ENCODE measurements at places on chromosomes 13 and 19. TPM values are rescaled to one million over a fixed set of nuclear protein-coding genes. Genes with fewer than 3 reads are reported as not detected.

ERICH6B gene
- not detected for total RNA-seq

DNA sequence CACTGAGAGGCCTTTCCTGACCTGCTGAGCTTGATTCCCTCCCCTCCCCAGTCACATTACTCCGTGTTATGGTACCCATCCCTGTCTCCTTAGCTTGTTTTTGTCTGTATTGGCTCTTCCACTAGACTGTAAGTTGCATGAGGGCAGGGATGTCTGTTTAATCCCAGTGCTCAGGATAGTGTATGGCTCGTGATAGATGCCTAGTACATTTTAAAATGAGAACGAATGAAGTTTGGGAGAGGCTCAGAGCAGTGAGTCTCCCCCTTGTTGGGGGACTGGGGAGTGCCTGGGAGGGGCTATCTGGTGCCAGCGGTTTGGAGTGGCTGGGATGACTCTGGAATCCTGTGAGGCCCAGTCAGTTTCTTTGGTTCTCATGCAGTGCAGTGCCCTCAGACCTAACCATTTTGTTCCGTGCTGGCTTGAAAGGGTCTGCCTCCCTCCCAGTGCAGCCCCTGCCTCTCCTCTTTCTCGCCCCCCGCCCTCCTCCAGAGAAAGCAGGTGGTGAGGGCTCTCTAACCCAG, 35.5 kb downstream of the ACTN4 start:
- H3K27ac ChIP-seq, result peak overlapping the region; percentile 97
- H3K4me1 ChIP-seq, result peaks cover 59% of the 10 kb centered on the region
- no peaks in the 10 kb centered on the region for H3K27me3 ChIP-seq
- no peak overlapping the region for H3K4me3 ChIP-seq
- no peaks in the 10 kb centered on the region for H3K36me3 ChIP-seq

DNA sequence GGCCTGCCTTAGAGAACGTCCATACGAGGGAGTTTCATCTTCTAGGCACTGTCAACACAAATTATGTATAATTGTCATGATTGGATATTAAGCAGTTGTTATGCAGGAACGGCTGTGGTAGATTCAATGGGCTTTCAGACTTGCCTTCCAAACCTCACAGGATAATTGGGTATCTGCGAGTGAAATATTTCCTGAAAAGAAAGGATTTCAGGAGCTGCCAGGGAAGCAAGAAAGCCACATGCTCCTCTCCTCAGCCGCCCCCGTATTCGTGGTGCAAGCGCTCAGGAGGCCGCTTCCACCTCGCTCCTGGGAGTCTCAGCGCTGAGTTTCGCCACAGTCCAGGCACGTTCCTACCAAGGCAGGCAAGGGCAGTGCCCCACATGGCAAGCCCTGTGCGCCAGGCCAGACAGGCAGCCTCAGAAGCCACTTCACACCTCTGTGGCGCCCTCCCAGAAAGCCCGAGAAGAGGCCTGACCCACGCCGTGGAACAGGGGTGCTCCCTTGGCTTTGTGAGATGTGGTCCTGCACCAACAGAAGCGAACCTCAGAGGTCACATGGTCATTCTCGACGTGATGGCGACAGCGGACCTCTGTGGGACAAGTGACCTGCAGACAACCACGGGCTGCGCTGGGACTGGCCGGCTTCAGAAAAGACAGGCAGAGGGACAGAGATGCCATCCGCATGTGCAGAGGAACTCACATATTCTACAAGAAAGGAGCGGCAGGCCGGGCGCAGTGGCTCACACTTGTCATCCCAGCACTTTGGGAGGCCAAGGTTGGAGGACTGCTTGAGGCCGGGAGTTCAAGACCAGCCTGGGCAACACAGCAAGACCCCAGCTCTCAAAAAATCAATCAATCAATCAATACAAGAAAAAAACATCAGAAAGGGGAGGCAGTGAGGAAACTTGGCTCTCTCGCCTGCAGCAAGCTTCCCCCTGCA, 41.4 kb downstream of the CEBPG start:
- H3K27ac ChIP-seq, result no peak overlapping the region
- H3K4me1 ChIP-seq, result no peaks in the 10 kb centered on the region
- H3K36me3 ChIP-seq, result no peaks in the 10 kb centered on the region

PRSS57 gene
- 0.51 TPM for total RNA-seq

ZNF582 gene
- 6.0 TPM for total RNA-seq

DNA sequence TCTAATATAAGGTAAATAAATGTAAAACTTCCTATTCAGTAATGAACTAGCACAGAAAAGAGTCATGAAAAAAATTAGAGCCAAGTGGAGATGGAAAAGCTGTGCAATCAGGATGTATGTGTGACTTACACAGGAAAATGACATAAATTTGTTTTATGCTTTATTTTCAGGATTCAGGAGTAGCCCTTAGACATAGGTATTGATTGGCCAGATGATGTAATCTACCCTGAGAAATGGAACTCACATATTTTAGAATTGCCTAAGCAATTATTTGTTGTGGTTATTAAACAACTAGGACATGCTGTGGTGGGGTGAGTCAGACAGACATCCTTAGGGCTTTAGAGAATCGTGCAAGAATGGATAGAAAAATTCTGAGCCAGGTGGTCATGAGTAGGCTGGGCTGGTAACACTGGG, 110.6 kb downstream of the PCDH9 start:
- no peak overlapping the region for H3K4me3 ChIP-seq
- no peaks in the 10 kb centered on the region for H3K4me1 ChIP-seq
- H3K27ac ChIP-seq, result no peak overlapping the region
- H3K36me3 ChIP-seq, result no peaks in the 10 kb centered on the region
- no peak for DNase-seq

DNA sequence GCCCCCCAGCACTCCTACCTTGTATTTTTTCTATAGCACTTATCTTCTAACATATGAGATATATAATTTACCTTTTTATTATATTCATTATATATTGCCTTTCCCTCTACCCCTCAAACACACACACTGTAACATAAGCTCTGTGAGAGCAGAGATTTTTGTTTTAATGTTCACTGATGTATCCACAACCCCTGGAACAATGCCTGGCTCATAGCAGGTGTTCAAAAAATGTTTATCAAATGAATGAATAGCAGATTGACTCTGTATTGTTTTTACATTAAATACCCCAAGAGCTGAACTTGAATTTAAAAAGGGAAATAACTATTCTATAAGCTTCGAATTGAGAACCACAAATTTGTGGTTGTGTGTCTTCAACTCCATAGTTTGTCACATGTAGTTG, 11.0 kb downstream of the POLR1D start:
- H3K4me1 ChIP-seq, result peaks cover 41% of the 10 kb centered on the region
- no peaks in the 10 kb centered on the region for H3K36me3 ChIP-seq
- no peak overlapping the region for H3K4me3 ChIP-seq
- DNase-seq, result no peak
- H3K27ac ChIP-seq, result no peak overlapping the region

DNA sequence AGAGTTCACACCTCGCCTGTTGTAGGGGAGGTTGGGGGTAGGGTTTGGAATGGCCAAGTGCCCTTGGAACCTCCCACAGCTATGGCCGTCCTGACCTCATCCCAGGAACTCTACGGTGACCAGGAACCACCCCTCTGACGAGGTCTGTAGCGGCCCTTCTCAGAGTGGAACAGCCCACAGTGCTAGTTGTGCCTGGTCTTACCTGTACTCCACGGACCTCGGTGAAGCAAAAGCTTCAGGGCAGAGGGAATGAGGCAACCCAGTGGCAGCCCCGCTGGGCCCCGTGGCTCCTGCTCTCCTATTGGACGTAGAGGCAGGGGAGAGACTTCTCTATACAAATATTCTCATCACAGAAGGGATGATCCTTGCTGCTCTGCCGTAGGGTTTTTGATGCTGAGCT, 7.1 kb downstream of the TSSK6 start:
- H3K4me3 ChIP-seq, result no peak overlapping the region
- no peak for DNase-seq
- no peaks in the 10 kb centered on the region for H3K4me1 ChIP-seq
- H3K36me3 ChIP-seq, result no peaks in the 10 kb centered on the region

DNA sequence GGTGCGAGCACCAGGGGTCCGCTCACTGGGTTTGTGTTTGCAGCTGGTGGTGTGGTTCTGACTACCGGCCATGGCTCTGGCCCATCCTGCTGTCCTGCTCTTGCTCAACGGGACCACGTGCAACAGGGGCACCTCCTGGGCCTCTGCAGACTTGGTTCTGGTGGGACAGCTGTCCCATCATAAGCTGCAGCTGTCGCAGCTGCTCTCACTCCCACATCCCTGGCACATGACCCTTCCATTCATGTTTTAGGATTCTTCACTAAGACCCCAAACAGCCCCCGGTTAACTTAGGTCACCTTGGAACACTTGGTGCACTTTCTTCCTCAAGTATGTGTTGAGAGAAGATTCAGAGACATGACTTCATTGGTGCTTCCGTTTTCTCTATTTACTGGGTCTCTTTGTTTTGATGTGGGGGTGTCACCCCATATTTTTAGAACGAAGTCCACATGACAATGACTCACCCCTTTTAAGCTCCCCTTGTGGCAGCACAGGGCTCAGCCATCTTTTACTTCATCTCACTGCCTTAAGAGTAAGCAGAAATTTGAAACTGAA, 68.4 kb upstream of the ARHGEF7 start:
- no peak overlapping the region for H3K4me3 ChIP-seq
- H3K4me1 ChIP-seq, result no peaks in the 10 kb centered on the region
- H3K36me3 ChIP-seq, result no peaks in the 10 kb centered on the region
- DNase-seq, result no peak

RNF113B gene
- total RNA-seq, result not detected

DNA sequence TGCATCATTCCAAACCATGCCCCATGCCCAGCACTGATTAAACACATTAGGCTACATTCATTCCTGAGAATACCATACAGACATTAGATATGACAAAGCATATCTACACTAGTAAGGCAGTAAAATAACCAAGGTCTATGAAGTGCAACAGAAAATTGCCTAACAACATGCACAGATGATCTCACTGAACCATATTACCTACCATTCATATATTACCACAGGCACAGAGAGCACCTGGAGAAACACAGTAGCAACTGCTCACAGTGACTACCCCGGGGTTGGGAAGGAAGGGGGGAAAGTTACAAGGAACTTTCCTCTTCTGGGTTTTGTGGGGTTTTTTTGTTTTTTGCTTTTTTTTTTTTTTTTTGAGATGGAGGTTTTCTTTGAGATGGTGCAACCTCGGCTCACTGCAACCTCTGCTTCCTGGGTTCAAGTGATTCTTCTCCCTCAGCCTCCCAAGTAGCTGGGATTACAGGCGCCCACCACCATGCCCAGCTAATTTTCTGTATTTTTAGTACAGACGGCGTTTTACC, 669.6 kb downstream of the UQCRFS1 start:
- H3K27me3 ChIP-seq, result no peaks in the 10 kb centered on the region
- DNase-seq, result no peak
- no peak overlapping the region for H3K4me3 ChIP-seq
- H3K36me3 ChIP-seq, result no peaks in the 10 kb centered on the region
- no peaks in the 10 kb centered on the region for H3K4me1 ChIP-seq

- no peaks in the 10 kb centered on the region for H3K36me3 ChIP-seq
- no peaks in the 10 kb centered on the region for H3K27me3 ChIP-seq
- no peak overlapping the region for H3K4me3 ChIP-seq
- peak overlapping the region; percentile 57 for H3K27ac ChIP-seq
These were observed 26.8 kb downstream of the STARD13 start for GRCh38 chr13:33258808-33259193.

GRCh38 chr13:35769812-35770211, 293.3 kb upstream of the MAB21L1 start:
- no peak overlapping the region for H3K4me3 ChIP-seq
- no peaks in the 10 kb centered on the region for H3K27me3 ChIP-seq
- no peak overlapping the region for H3K27ac ChIP-seq
- no peaks in the 10 kb centered on the region for H3K36me3 ChIP-seq
- DNase-seq, result no peak

VSTM2B gene
- total RNA-seq, result not detected

TEKTIP1 gene
- 3.6 TPM for total RNA-seq

NPAS1 gene
- 0.28 TPM for total RNA-seq

DNA sequence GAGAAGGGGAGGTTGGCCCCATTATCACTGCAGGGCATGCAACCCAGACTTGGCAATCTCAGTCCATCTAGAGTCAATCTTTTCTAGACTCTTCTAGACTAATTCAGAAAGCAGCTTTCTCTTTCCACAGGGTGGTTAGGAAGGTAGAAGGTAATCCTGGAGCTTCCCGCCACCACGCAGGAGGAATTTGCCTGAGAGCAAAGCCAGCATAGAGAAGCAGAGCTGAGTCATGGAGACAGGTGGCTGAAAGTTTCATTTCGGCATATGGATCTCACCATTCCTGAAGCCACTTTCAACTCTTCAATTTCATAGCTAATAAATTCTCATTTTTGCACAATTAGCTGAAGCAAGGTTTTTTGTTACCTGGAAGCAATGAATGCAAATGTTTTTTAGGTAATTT, 29.0 kb upstream of the FFAR2 start:
- H3K4me1 ChIP-seq, result no peaks in the 10 kb centered on the region
- no peak overlapping the region for H3K4me3 ChIP-seq
- H3K27ac ChIP-seq, result no peak overlapping the region
- H3K27me3 ChIP-seq, result peaks cover 12% of the 10 kb centered on the region
- DNase-seq, result no peak

DNA sequence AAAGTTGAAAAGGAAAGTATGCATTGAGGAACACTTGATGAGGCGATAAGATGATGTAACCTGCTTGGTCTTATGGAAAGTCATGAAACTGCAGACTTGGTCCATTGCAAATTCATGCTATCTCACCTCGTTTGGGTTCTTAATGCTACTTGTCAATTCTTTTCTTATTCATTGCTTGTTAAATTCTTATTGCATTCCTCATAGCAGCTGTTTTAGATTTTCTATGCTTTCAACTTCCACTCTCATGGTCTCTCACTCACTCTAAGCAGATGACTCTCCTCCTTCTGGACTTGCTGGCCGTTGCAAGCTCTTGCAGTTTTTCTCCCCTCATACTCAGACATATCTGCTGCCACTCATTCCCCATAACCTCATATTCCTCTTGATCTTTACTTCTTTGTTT, 67.8 kb upstream of the CSNK1A1L start:
- no peaks in the 10 kb centered on the region for H3K4me1 ChIP-seq
- H3K4me3 ChIP-seq, result no peak overlapping the region
- DNase-seq, result no peak
- no peaks in the 10 kb centered on the region for H3K27me3 ChIP-seq

DNA sequence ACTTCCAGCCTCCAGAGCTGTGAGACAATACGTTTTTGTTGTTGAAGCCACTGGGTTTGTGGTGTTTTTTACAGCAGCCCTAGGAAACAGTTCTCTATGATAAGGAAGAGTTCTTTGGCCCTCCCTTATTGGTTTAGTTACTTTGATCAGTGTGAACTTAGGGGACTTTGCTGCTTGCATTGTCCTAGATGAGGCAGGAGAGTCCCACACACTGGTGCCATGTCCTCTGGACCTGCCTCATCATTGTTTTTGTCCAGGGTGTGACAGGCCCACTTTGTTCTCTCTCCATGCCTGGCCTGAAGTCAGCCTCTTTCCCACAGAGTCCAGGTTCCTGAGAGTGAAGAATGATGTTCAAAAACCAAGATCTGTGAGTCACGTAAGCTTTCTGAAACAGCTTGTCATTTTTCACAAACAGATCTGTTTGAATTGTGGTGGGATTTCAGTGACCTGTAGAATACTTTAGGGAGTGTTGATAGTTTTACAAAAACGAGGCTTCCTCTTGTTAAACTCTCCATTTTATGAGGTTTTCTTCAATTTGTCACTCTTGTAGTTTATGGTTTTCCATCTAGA, 63.8 kb downstream of the ING1 start:
- H3K36me3 ChIP-seq, result no peaks in the 10 kb centered on the region
- DNase-seq, result no peak
- no peaks in the 10 kb centered on the region for H3K27me3 ChIP-seq
- H3K4me3 ChIP-seq, result no peak overlapping the region
- H3K27ac ChIP-seq, result no peak overlapping the region

PGLYRP1 gene
- 0.17 TPM for total RNA-seq
